ENCODE measurements at places on chromosomes 4 and X.

GRCh38 chr4:57426779-57427395 lies 316.7 kb upstream of the IGFBP7 start:
- DNase-seq, result peak; percentile 81

DNA sequence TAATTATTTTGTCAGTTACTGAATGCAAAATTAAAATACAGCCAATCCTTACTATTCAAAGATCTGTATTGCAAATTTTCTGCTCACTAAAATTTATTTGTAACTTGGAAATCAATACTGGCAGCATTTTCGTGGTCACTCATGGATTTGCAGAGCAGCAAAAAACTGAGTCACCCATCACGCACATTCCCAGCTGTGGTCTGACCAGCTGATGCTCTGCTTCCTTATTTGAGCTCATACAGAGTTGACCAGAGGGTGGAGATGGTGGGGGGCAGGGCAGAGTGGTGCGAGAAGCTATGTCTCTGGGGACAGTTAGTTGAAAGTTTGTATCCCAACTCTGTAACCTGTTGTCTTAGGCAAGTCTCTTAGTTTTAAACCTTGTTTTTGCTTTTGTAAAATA lies 214.8 kb downstream of the SPCS3 start:
- no peak for DNase-seq

GRCh38 chr4:139889264-139889663 lies 223.6 kb downstream of the MGST2 start:
- peak; percentile 65 for DNase-seq

DNA sequence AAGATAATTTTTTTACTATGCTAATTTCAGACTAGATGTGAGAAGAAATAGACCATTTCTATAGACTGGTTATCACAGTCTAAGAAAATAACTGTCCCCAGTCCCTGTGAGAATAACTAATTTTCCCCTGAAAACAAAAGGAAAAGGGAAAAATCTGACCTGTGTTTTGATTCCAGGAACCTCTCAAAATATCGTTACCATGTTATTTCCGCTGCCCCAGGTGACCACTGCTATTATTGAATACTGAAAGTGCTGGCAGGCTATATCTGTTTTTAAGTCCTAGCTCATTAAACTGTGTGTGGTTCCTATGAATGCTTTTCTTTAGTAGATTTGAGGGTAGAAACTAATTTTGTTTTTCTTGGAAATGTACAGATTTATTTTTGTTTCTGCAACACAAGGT lies 83.6 kb downstream of the GAB1 start:
- DNase-seq, result no peak

GRCh38 chr4:188613976-188614375 lies 474.7 kb downstream of the TRIML1 start:
- DNase-seq, result no peak

DNA sequence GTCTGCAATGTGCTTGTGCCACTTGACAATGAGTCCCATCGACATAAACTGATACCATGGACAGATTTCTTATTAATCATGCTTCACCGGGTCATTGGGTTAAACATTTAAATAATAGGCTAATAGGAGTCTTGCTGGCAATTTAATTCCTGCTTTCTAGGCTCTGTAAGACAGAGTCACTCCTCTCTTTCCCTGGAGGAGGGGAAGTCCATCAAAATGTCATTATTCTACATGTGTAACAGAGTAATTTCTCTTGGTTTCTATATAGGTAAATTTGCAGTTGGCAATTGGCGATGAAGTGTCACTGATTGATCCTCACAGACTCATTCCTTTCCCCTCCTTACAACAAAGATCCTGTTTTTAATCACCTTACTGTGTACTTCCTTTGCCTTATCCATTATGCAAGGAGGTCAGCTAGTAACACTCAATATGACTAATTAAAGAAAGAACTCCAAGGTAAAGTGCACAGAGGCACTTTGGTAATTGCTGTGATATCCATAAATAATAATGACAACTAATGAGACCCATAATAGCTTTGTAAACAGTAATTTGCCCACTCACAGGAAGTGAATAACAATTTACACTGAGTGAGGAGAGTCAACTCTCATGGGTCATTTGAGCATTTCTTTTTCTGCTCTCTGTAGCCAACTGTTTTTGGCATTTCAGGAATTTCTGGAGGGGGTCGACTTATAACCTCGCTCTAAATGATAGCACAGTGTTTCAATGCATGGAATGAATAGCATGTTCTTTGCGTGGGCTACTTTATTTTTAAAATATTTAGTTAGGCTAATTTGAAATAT lies 184.0 kb downstream of the UGT8 start:
- DNase-seq, result no peak
